ENCODE measurements at places on chromosomes 16 and 17.

DNA sequence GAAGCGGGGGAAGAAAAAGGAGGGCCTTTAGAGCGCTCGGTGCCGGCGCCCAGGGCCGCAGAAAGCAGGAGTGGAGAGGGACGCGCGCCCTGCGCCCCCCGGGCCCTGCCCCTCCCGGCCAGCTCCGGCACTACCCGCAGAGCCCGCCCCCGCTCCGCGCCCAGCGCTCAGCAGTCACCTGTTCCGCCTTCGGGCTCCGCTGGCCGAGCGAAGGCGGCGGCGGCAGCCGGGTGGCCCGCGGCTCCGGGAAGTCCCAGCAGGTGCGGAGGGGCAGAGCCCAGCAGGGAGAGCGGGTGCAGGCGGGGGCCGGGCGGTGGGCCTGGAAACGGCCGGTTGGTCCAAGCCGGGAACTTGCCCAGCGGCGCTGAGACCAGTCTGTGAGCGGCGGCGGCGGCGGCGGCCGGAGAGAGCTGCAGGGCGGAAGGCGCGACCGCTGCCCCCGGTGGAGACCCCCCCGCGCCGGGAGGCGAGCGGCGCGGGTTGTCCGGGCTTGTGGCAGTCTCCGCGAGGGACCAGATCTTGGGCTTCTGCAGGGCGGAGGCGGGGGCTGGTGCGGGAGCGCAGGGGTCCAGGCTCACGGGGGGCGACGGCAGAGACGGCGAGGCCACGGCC, 2.2 kb downstream of the IRX3 start:
- DNase-seq = no peak

- no peak for DNase-seq
Observed at GRCh38 chr17:43175213-43176118, 4.5 kb downstream of the NBR1 start.

DNA sequence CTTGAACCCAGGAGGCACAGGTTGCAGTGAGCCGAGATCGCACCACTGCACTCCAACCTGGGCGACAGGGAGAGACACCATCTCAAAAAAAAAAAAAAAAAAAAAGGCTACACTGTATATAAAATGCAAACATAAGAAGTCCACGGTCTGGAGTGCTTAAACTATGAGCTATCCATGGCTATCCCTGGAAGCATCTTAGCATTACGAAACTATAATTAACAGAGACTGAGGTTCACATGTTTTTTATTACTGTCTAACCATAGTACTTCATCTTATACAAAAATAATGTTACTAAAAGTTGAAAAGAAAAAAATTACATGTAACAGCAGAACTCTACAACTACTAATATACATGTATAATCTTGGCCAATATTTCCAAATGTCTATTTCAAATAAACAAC, 32.8 kb downstream of the HELZ start:
- DNase-seq = no peak

DNA sequence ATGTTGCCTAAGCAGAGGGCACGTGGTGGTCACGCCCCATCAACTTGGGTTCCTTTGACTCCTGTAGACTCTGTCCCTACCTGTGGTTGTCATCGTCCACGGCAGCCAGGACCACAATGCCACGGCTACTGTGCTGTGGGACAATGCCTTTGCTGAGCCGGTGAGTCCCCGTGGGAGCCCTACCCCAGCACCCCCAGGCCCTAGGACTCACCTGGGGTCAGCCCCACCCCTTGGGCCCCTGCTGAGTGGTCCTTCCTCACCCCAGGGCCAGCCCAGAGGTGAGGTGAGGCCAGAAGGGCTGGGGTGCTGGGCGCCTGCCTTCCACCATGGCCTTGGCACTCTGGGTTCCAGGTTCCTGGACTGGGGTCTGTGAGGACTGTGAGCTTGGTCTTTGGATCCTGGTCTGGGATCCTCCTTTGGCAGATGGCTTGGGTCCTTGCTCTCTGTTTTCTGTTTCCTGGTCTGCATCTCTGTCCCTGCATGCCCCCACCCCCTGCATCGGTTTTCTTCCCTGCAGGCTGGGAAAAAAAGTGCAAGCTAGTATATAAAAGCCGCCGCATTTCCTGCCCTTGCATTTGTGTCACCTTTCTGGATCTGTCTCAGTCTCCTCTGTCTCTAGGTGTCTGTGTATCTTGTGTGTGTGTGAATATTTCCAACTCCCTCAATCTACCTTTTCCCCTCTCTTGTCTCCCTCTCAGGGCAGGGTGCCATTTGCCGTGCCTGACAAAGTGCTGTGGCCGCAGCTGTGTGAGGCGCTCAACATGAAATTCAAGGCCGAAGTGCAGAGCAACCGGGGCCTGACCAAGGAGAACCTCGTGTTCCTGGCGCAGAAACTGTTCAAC, 17.5 kb downstream of the STAT5A start:
- DNase-seq = no peak

DNA sequence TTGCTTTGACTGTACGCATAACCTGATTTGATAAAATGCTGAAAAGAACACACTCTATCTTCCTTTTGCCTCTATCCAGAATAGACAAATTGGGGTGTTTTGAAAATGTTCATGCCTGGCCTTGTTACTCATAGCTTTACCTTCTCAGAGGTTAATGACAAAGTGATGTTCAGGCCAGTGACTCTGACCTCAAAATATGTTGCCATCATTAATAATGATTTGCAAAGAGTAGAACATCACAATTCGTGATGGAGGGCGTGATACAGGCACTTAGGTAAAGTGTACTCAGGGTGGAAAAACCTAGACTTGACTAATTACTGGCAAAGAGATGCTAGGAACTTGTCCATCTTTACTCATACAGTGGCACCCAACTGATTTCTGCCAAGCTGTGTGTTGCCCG, 656.6 kb upstream of the SOX9 start:
- no peak for DNase-seq

DNA sequence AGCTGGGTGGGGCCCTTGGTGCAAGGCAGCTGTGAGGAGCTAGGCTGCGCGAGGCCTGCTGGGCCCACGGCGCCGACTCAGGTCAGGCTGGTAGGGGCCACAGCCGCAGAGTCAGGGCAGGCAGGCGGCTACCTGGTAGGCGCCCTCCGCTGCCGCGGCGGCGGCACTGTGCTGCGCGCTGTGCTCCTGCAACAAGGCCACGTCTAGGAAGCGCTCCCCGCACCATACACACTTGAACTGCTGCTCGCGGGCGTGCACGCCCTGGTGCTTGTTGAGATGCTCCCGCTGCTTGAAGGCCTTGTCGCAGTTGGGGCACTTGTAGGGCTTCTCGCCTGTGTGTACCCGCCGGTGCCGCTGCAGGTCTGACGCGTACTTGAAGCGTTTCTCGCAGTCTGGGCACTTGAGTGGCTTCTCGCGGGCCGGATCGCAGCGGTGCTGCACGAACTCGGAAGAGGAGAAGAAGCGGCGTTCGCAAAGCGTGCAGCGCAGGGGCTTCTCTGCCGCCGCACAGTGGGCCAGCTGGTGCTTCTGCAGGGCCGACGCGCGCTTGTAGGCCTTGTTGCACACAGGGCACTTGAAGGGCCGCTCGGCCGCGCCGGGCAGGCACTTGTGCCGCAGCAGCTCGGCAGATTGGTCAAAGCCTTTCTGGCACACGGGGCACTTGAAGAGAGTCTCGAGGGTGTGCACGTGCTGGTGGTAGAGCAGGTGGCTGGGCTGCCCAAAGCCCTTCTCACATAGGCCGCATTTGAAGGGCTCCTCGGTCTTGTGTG, 3.9 kb downstream of the ZNF319 start:
- DNase-seq = no peak

- peak; percentile 76 for DNase-seq
Observed at GRCh38 chr16:17364319-17365210, 106.2 kb downstream of the XYLT1 start.

- no peak for DNase-seq
Observed at GRCh38 chr16:878886-879285, 78.4 kb upstream of the GNG13 start.

Data from CD4-positive, alpha-beta T cell treated with Interleukin-4 for 1 hour (primary cell).